Hindlimb muscle (tissue), 1 donor: ENCODE measurements at places on chromosomes 5 and 9.

- no peak for DNase-seq
Measured at GRCh38 chr5:53733853-53734252, 173.4 kb downstream of the NDUFS4 start.

GRCh38 chr5:478982-479535 is 36.1 kb downstream of the EXOC3 start:
- no peak for DNase-seq

DNA sequence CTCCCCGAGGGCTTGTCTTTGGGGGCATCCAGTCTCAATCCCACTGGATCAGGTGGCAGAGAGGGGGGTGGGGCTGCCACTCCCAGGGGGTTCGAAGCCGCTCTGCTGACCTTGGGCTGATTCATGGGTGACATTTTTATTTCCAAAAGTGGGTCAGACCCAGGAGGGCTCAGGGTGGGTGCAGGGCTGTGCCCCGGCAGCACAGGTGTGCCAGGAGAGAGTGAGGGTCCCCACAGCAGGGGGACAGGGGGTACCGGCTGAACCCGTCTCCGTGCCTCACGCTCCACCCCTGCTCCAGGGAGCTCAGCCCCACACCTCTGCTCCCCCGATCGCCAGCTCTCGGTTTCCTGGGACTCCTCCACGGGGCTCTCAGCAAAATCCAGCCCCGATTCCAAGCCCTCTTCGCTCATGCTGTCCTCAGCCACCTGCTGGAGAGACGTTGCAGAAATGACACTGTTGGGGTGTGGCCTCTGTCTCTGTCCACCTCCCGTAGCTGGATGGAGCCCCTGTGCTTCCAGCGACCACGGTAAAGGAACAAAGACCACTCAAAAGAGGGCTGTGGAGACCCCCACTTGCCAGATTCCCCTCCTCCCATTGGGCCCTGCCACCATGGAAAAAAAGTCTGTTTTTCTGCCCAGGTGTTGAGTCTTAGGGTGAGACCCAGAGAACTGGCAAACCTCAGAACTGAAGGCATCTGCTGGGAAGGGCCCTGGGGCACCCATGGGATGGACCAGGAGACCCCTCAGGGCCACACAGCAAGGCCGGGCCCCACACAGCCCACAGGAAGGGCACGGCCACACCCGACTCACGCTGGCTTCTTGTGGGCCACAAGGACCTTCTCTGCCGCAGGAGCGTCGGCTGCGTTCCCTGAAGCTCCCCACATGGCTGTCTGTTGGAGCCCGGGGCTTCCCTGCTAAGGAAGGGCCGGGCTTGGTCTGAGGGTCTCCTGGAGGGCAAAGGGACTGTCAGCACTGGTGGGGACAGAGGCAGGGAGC is 10.6 kb upstream of the QSOX2 start:
- DNase-seq: no peak

GRCh38 chr5:108084105-108084504 is 297.8 kb downstream of the FBXL17 start:
- no peak for DNase-seq

- DNase-seq: no peak
Measured at GRCh38 chr9:130766021-130766926, 68.8 kb upstream of the ABL1 start.

DNA sequence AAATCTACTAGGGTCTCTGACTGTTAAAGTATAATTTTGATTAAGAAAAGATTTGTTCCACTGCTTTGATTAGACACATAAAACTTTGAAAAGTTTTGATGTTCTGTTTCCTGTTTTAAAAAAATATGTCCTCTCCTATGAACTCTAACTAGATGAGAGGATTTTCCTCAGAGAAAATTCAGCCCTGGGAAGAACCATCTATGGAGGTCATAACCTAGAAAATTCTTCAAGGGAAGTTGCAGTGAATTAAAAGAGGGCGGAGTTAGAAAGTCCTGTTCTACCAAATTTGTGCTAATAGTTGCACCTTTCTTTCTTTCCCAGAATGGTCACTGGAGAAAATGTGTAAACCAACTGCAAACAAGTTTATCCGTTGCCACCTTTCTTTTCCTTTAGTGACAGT is 27.7 kb downstream of the PIK3R1 start:
- DNase-seq: no peak
